ENCODE measurements at places on chromosomes 7 and 10. TPM values are rescaled to one million over a fixed set of nuclear protein-coding genes. Genes with fewer than 3 reads are reported as not detected.

The GPR85 gene
- total RNA-seq: 0.90 TPM

The AKR1C3 gene
- 0.50 TPM for total RNA-seq

The HOXA3 gene
- total RNA-seq: 9.3 TPM

The CD36 gene
- 0.39 TPM for total RNA-seq

The TAC1 gene
- not detected for total RNA-seq

The SP4 gene
- 4.4 TPM for total RNA-seq

The MRM2 gene
- 17.7 TPM for total RNA-seq

The DLX5 gene
- total RNA-seq: 0.77 TPM

The MRLN gene
- total RNA-seq: not detected

The SVIL gene
- 136 TPM for total RNA-seq

The LRRC61 gene
- total RNA-seq: 1.7 TPM

The PRKG1 gene
- 27.1 TPM for total RNA-seq

The WIPF3 gene
- 0.51 TPM for total RNA-seq

The FAM204A gene
- 76.2 TPM for total RNA-seq

The PDK4 gene
- total RNA-seq: 1.9 TPM

The POM121 gene
- 30.7 TPM for total RNA-seq

The SDK1 gene
- total RNA-seq: 10.9 TPM

The INHBA gene
- 601 TPM for total RNA-seq

The CALD1 gene
- total RNA-seq: 1,623 TPM

The ASB10 gene
- not detected for total RNA-seq

The HOXA10 gene
- total RNA-seq: 0.12 TPM

The AKR1C4 gene
- not detected for total RNA-seq

The ASAH2 gene
- 2.7 TPM for total RNA-seq

The AKR1C8 gene
- not detected for total RNA-seq

The KCND2 gene
- total RNA-seq: not detected

The EIF3B gene
- 120 TPM for total RNA-seq

The PNLIPRP1 gene
- not detected for total RNA-seq

The NCF1 gene
- total RNA-seq: not detected

The SLC12A9 gene
- 23.5 TPM for total RNA-seq

The LRIT1 gene
- total RNA-seq: not detected

The TMEM229A gene
- not detected for total RNA-seq

The TMEM236 gene
- total RNA-seq: 0.07 TPM

The CEP55 gene
- 9.3 TPM for total RNA-seq

The HPS6 gene
- total RNA-seq: 20.1 TPM

The LAMB4 gene
- not detected for total RNA-seq

The HYAL4 gene
- not detected for total RNA-seq

The FGFR2 gene
- 2.9 TPM for total RNA-seq

The PITX3 gene
- total RNA-seq: not detected

The CALN1 gene
- not detected for total RNA-seq

The IFIT1 gene
- total RNA-seq: 4.4 TPM

The ARL5B gene
- 16.0 TPM for total RNA-seq

The MSRB2 gene
- total RNA-seq: 18.6 TPM

The PAX4 gene
- total RNA-seq: not detected

Data from chondrocyte (in vitro differentiated cells).